Mesothelial cell of epicardium (in vitro differentiated cells): ENCODE measurements at places on chromosomes 11 and 22.

- H3K27ac ChIP-seq: peak overlapping the region; percentile 64
- no peaks in the 10 kb centered on the region for H3K27me3 ChIP-seq
- peaks cover 8% of the 10 kb centered on the region for H3K4me1 ChIP-seq
Measured at GRCh38 chr11:77865805-77866204, 44.9 kb downstream of the AAMDC start.

DNA sequence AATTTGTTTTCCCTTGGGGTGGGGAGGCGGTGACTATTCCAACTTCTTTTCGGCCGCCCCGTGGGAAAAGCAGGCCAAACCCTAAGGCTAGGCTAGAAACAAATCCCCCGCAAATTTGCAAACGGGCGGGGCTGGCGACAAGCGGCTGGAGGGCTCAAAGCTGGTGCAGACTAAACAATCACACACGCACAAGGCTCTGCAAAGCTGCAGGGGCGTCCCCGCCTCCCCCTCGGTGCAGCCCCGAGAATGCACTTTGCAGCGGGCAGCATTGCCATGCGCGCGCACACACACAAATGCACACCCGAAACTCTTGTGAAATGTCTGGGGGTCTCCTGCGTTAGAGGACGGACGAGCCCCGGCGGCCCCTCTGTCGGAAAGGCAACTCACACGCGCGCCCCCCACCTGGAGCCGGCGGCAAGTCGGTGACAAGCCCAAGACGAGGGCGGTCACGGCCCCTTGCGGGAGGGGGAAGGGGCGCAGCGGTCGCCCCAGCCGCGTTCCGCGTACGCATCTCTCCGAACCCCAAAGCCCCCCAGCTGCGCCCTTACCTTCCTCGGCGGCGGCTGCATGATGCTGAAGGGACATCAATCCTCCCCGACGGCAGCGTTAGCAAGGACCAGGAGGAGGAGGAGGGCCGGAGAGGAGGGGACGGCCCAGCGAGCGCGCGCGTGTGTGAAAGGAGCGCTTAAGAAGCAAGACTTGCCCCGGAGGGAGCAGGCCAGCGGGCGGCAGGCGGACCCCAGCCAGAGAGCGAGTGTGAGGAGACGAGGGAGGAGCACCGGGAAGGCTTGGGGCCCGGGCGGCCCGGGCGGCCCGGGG lies 600 bp downstream of the FCHSD2 start:
- no peaks in the 10 kb centered on the region for H3K27me3 ChIP-seq
- H3K36me3 ChIP-seq: peaks cover 3% of the 10 kb centered on the region
- peaks cover 33% of the 10 kb centered on the region for H3K4me1 ChIP-seq
- peak overlapping the region; percentile 96 for H3K4me3 ChIP-seq
- peak overlapping the region; percentile 96 for H3K27ac ChIP-seq

DNA sequence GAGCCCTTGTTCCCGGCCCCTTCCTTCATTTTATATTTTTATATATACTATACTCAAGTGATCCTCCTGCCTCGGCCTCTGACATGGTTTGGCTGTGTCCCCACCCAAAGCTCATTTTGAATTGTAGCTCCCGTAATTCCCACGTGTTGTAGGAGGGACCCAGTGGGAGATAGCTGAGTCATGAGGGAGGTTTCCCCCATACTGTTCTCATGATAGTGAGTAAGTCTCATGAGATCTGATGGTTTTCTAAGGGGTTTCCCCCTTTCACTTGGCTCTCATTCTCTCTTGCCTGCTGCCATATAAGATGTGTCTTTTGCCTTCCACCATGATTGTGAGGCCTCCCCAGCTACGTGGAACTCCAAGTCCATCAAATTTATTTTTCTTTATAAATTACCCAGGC lies 7.2 kb upstream of the ZNF280A start:
- H3K4me3 ChIP-seq: no peak overlapping the region
- no peaks in the 10 kb centered on the region for H3K36me3 ChIP-seq
- H3K27ac ChIP-seq: no peak overlapping the region
- DNase-seq: no peak
- no peaks in the 10 kb centered on the region for H3K4me1 ChIP-seq

- H3K4me1 ChIP-seq: peaks cover 3% of the 10 kb centered on the region
- H3K36me3 ChIP-seq: no peaks in the 10 kb centered on the region
- H3K27ac ChIP-seq: no peak overlapping the region
Measured at GRCh38 chr11:122789907-122790306, 48.4 kb upstream of the CRTAM start.

DNA sequence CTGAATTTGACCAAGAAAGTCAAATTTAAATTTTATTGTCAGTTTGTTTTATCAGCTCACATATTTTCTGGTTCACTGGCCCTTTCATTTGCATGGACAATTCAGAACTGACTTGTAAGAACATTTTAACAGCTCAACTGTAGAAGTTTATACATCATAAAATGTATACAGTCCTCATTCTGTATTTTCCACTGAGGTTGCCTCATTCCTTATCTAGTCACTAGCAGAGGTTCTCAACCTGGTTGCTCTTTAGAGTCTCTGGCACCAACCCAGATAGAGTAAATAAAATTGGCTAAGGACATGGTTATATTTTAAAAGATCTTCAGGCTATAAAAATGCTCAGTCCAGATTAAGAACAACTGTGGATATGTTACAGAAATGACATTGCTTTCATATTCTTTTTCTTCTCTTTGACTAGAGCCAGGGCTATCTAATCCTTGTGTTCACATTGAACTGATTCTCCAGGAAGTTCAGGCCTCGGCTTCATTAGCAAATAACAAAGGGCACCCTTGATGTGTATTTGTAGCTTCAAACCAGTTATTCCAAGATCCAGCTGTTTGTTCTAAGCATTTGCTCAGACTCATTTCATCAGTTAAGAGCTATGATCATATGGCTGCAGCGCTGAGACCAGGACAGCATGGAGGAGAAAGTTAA lies 782.5 kb downstream of the ETS1 start:
- H3K27ac ChIP-seq: peak overlapping the region; percentile 69
- no peaks in the 10 kb centered on the region for H3K27me3 ChIP-seq
- H3K4me3 ChIP-seq: no peak overlapping the region
- no peak for DNase-seq
- H3K36me3 ChIP-seq: no peaks in the 10 kb centered on the region

- no peaks in the 10 kb centered on the region for H3K4me1 ChIP-seq
- no peaks in the 10 kb centered on the region for H3K27me3 ChIP-seq
- H3K36me3 ChIP-seq: peaks cover 22% of the 10 kb centered on the region
- H3K27ac ChIP-seq: no peak overlapping the region
- DNase-seq: no peak
Measured at GRCh38 chr22:29937940-29938693, 55.1 kb downstream of the MTMR3 start.

DNA sequence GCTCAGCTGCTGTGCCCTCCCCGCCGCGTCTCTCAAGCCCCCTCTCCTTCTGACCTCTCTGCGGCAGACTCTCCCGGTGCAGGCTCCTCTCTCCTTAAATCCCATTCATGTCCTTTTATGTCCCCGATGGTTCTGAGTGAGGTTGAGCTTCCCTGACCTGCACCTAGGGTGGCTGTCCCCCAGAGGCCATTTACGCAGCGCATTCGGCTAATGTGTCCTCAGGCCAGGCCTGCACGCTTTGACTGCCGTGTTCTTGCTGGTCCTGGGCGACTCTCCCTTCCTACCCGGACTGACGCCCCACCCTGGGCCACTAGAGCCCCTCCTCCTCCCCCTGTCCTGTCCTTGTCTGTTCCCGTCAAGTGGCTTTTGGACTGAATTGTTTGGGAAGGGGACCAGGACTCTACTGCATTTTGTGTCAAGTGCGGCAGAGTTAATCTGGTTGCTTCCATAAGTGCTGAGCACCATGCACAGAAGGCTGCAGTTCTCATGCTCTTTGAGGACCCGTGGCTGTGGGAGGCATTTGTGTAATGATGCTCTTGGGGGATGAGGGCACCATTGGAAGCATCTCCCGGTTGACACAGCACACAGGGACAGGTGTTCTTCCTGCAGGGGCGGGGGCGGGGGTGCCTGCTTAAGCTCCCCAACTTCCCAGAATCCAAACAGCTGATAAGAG lies 37.1 kb downstream of the IGHMBP2 start:
- H3K27me3 ChIP-seq: no peaks in the 10 kb centered on the region
- H3K4me1 ChIP-seq: peaks cover 3% of the 10 kb centered on the region
- no peak for DNase-seq
- no peak overlapping the region for H3K4me3 ChIP-seq
- no peak overlapping the region for H3K27ac ChIP-seq
